ENCODE measurements at places on chromosomes 16 and 17.

DNA sequence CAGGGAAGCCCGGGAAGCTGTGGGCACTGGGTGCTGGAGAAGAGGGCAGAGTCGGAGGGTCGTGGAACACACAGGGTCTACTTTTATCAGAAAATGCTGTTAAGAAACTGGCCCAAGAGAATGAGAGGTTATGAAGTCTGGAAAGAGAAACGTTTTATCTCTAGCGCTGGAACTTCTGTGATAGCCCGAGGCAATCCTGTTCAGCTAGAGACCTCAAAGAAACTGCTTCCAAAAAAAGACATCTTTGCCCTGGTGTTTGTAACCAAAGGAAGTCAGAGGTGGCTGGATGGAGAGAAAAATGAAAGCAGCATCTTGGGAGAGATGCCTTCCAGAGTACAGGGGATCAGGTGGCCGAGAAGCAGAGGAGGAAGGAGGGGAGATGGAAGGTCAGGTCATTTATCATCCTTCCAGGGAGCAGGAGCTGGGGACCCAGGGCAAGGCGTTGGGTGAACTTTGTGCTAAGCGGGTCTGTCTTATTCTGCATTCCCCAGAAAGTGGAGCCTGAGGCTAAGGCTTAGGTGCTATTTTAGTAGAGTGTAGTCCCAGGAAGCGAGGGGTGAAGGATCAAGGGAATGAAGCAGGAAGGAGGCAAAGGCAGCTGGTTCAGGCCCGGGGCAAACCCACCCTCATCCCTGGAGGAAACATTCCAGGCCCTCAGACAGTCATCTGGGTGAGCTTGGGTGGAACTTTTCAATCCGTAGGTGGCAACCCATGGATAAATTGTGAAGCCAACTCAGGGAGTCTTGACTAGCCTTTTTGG is 66.5 kb downstream of the MGAT5B start:
- DNase-seq: no peak

- DNase-seq: no peak
Measured at GRCh38 chr16:85173146-85173980, 61.1 kb upstream of the CIBAR2 start.

DNA sequence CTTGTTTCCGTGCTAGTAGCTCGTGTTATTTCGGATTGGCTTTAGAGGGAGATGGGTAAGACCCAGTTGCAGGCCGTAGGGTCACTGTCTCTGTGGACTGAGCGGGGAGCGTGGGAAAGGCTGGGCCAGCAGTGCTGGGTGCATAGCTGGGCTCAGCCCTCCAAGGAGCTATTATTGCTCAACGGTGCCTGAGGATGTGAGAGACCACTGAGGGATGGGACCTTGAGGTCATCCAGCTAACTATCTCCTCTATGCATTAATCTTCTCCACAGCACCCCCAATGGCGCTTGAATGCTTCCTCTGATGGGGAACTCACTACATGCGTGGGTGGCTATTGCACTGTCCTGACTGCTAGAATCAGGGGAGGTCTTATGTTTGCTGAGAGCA is 126.1 kb upstream of the FOXF1 start:
- no peak for DNase-seq

DNA sequence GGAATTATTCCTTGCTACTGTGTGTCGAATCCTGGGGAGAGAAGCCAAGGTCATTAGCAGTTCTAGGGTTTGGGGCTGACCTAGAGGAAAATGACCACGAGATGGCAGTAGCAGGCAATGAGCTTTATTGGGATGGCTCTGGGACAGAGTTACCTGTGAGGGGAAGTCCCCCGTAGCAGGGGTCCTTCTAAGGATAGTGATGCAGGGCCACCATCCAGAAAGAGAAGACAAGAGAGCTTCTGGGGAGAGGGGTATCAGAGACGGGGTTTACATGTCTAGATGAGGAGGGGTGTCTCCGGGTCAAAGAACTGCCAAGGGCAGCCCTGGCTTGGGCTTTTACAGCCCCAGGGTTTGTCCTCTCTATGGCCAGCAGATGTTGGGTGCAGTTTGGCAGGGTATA is 6.4 kb upstream of the GGT6 start:
- DNase-seq: peak; percentile 40

DNA sequence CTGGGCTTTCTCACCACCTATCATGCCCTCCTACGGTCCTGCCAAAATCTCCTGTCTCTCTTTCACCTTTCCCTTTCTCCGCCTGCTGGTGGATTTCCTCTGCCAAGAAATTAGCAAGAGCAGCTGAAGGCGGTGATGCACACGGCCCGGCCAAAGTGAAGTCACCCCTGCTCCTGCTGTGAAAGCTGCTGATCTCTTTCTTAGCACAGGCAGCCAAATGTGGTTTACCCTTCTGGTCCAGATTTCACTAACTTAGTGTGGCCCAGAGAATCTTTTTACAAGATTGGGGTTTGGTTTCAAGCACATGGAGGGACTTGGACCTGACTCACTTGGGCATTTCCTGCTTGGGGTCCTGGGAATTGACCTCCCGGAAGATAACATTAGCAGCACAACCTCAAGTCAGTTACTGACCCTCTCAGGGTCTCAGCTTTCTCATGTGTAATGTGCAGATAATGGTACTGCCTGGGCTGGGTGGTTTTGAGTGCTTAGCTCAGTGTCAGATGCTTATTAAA is 155.7 kb downstream of the SOCS1 start:
- DNase-seq: no peak

GRCh38 chr17:74918906-74919305 is 4.1 kb downstream of the USH1G start:
- no peak for DNase-seq

GRCh38 chr16:20243731-20244281 is 83.5 kb downstream of the GP2 start:
- no peak for DNase-seq

DNA sequence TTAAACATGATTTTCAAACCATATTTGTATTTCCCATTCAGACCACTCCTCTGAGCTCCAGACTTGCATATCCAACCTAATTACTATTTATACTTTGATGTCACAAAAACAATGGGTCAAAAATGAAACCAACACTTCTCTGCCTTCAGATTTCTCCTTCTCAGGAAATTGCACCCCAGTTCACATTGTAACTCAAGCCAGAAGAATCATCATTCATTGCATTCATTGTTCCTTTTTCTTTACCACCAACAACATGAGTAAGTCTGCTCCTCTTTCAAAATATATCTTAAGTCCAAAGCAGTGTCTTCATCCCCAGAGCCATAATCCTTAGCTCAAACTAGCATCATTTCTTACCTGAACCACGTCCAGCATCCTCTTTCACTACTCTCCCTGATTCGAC is 2.6 kb upstream of the AKAP1 start:
- DNase-seq: no peak

DNA sequence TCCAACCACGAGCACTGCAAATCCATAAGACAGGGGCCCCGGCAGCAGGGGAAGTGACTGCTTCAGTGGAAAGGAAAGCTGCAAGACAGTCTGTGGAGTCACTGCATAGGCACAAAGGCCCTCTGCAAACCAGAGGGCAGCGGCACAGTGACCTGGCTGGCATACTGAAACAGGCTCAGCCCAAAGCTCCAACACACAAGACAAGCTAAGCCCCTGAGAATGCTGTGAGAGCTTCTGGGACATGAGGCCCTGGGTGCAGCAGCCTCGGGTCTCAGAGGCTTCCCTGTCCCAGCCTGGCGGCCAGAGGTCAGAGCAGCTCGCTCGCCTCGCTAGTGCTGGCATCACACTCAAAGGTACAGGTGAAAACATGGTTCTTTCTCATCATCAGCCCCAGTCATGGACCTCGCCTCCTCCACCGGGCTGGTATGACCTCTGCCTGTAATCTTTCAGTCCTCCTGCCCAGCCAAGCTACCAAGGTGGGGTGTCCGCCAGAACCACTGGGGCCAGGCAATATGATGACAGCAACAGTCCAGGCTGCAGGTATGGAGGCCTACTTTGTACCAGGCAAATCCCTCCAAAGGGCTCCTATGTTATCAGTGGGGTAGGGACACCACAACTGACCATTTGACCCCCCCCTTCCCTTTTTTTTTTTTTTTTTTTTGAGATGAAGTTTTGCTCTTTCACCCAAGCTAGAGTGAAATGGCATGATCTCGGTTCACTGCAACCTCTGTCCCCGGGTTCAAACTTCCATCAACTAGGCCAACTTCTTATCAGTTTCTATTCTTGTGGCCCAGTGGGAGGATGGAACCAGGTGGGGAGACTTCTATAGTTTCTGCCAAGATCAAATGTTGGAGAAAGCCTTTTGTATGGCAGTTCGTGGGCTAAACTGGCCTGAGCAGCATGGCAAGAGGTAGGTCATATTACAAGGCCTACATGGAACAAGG is 19.2 kb downstream of the ST3GAL2 start:
- no peak for DNase-seq

DNA sequence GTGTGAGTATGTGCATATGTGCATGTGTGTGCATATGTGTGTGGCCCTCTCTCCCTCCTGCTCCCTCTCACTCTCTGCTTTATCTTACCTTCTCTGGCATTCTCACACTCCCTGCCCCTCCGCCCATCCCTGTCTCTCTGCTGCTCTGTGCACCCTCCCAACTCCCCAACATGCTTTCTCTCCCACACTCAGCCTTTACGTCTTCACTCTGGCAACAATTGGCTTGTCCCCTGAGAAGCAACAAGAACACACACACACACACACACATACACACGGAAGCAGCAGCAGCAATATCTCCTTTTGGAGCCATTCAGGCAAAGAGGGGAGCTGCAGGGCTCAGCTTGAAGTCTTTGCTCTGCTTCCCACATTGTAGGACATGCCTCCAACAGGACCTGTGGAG is 27.8 kb downstream of the PITPNM3 start:
- DNase-seq: no peak

- DNase-seq: no peak
Measured at GRCh38 chr16:20023190-20023589, 50.5 kb downstream of the GPR139 start.

GRCh38 chr17:49190932-49191331 is 19.4 kb downstream of the GNGT2 start:
- DNase-seq: no peak

Data from CD4-positive, alpha-beta T cell treated with Interleukin-15 for 4 hours (primary cell).